ENCODE measurements at places on chromosomes 16 and 17. TPM values are rescaled to one million over a fixed set of nuclear protein-coding genes. Genes with fewer than 3 reads are reported as not detected.

CAVIN1 gene
- 236 TPM for total RNA-seq

NPB gene
- total RNA-seq: 0.34 TPM

NPIPB13 gene
- total RNA-seq: 0.79 TPM

GRCh38 chr17:48578616-48579470 lies 693 bp upstream of the HOXB4 start:
- no peak for DNase-seq

DNA sequence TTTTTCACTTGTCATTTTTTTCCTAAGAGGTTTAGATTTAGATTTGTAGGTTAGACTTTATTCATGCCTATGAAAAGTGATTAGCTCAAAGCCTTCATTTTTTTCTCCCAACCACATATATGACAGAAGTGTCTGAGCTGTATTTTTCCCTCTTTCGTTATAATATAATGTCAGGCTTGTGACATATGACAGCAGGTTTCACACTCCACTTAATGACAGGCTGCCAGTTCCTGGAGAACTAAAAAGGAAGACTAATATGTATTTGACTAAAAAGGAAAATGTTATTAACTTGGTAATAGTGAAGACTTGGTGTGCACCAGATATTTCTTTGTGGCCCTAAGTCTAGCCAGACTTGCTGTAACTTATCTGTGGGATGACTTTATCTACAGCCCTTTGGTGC lies 200.7 kb upstream of the CACNG5 start:
- DNase-seq: no peak

DNA sequence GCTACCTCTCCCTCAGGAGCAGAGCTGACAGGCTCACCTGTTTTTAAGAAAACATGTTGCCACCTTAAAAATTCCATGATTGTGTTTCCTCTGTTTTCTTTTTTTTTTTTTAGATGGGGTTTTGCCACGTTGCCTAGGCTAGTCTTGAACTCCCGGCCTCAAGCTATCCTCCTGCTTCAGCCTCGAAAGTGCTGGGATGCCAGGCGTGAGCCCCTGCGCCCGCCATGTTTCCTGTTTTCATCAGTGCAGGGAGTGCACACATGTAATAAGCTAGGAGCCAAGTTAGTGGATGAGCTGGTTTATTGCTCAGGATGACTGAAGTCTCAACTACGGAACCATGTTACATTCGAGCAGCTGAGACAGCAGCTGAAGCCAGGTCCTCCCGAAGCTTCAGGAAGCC lies 13.6 kb downstream of the MRM3 start:
- DNase-seq: no peak

DNA sequence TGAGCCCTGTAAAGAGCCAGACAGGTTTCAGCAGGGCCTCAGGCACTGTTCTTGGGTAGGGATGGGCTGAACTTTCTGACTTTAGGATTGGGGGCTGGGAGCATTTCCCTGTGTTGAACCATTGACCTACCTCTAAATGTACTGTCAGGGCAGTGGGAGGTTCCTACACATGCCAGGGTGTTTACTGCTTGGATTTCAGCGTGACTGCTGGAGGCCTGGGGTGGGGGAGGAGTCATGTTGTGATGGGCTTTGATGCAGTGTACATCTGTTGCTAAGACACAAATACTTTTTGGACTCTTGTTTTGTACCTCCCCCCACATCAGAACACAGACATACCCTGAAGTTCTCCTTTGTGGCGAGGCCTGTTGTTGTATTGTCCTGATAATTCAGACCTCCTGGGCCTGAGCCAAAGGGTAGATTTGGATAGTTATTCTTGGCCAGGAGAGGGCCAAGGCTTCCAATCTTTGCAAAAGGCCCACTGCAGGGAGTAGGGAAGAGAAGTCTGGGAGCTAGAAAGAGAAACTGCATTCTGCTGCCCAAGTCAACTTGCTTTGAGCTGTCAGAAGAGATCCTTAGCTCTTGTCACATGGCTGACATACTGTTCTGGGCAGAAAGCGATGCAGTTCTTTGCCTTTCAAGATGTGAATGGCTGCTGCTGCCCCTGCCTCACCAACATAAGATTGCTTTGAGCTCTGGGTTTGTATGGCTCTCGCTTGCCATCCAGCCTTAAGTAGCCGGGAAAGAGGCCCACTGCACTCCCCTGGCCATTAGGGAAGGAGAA lies 3.7 kb downstream of the NFE2L1 start:
- no peak for DNase-seq

GRCh38 chr16:77383606-77384187 lies 51.1 kb downstream of the ADAMTS18 start:
- DNase-seq: no peak
